ENCODE measurements at places on chromosomes 6 and 20.

DNA sequence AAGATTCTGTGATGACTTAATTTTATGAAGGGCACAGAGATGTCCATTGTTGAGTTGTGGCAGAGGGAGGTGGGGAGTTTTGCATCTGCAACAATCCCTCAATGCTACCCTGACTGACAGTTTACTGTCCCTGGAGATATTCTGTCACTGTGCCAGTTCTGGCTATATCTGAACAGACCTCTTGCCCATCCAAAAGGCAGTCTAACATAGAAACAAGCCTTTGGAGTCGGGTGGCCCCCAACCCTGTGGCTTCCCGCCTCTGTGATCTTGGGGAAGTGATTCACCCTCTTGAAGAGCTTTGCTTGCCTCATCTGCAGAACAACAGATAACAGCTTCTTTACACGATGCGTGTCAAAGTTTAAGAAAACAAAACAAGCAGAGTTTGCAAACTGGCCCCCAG, 3.8 kb upstream of the E2F1 start:
- DNase-seq: peak; percentile 11

GRCh38 chr6:116929825-116930224, 52.8 kb downstream of the RFX6 start:
- no peak for DNase-seq

GRCh38 chr20:44204156-44204831, 6.3 kb downstream of the OSER1 start:
- no peak for DNase-seq

DNA sequence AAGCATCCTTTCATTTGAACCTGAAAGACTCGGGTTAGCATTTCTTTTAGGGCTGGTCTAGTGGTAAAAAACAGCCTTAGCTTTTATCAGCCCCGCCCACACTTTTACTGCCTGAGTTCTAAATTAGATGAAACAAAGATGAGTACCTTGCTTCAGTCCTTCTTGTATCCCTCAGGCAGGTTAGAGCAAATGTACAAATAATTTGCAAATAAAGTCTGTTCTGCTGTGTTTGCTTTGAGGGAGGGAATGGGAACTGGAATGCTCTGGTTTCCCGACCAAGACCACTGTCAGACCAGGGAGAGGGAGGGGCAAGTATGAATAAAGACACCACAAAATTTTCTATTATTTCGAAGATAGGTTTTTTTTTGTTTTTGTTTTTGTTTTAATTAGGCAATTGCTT, 85.5 kb upstream of the FLRT3 start:
- no peak for DNase-seq

GRCh38 chr20:46398963-46399362, 7.5 kb downstream of the ELMO2 start:
- DNase-seq: no peak

- DNase-seq: no peak
These were observed 92.8 kb upstream of the IFNGR1 start for GRCh38 chr6:137311940-137312339.

DNA sequence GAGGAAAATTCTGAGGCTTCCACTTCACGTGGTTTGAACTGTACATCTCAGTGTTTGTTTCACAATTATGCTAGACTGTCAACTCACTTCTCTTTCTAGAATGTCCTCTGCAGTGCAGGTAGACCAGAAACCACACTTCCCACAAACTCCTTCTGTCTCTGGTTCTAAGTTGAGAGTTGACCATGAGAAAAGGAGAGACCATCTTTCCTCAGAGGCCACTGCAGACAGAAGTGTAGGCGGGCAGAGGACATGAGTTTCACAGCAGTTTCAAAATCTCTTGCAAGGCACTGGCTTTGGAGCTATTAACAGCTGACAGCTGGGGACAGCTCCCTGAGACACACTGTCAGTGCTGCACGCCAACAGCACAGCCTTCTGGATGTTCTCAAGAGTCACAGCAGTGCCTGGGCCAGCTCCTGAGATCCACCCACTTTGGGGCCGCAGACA, 55.4 kb upstream of the MOXD1 start:
- DNase-seq: no peak

DNA sequence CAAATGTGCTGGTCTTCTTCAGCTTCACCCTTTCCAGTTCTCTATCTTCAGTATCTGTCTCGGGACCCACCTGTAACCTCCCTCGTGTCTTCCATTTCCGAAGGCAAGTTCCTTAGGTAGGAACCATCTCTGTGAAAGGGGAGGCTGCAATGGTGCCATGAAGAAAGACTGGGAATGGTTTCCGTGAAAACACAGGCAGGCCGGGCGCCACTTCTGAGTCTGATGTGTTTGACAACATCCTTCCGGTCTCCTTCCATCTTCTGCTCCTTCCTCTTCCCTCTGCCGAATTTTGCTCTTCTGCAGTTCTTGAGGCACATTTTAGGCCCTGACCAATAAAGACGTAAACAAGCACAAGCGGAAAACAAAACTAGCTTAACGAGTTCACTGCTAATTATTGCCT, 328.0 kb downstream of the THBS2 start:
- DNase-seq: no peak

- DNase-seq: no peak
These were observed 249.2 kb downstream of the FARS2 start for GRCh38 chr6:5510331-5511133.

DNA sequence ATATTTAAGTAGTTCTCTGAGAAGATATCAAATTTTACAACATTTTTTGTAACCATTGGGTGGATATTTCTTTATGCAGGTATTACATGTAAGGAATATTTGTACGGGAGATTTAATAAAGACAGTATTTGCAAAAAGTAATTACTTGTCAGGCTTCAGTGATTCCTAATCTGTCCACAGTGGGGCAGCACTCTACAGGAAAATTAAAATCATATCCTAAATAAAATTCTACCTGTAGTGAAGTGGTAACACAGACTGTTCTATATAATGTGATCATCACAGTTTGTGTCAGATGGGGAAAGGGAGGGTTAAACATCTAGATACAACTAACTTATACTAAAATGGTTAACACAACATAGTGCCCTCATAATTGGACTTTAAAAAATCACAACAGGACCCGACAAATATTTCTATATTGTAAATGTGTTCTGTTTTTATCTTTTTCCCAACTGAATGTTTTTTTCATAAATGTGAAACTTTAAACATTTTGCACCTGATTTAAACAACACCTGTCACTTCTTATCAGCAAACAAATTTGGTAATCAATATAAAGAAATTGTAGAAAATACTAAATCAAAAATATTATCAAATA, 145.6 kb upstream of the MANEA start:
- peak; percentile 17 for DNase-seq

DNA sequence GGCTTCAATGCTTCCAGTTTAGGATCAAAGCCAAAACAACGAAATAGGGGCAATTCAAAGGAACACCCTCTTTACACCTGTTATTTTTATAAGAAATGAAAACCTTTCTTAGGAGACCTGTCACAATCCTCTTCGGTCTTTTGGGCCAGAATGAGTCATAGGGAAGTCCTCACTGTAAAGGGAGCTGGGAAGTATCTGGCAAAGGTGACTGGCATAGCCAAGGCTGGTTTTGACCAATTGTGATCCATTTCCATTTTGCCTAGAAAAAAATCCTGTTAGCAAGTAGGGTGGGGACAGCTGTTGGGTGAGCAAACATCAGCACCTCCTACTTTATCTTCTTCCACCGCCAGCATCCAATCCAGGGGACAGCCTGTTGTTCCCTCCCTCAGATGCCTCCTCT, 343.2 kb upstream of the SULF2 start:
- no peak for DNase-seq

DNA sequence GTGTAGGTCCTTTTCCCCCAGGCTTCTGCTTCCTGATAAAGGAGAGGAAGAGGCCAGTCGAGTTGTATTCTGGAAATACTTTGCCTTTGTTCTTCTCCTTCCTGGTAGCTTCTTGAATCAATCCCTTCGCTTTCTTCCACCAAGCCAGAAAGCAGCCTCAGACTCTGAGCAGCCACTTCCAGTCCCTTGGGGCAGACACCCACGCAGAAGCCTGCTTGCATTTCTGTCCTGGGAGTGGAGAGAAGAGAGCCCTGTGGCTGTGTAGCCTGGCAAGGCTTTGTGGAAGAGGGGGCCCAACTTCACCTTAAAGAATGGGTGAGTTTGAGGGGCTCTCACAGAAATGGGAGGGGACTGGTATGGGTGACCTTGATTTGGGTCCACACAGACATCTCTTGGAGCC, 211.0 kb upstream of the SSTR4 start:
- DNase-seq: no peak

DNA sequence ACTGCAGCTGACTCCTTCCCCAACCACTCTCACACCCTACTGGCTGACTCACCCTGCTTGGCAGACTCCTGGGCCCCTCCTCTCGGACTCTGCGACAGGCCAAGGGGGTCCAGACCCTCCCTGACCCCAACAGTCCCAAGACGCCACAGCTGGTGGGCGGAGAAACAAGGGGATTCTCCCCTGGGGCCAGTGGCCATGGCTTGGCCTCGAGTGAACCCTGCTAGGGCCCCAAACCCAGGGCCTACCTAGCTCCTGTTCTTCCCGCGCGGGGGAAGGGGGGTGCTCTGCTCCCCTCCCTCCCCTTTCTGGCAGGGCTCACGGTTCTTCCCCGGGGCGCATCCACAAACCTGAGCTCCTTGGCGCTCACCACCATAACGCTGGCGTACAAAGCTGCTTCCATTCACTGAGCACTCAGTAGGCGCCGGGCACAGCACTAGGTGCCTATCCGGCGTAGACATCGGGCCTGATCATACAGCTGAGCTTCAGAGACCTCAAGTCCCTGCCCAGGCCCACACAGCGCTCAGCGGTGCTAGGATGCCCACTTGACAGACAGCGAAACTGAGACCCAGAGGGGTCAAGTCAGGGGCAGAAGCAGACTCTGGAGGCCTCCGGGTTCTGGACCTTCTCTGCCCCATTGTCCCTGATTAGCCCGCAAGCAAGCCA, 597 bp downstream of the ADA start:
- no peak for DNase-seq

DNA sequence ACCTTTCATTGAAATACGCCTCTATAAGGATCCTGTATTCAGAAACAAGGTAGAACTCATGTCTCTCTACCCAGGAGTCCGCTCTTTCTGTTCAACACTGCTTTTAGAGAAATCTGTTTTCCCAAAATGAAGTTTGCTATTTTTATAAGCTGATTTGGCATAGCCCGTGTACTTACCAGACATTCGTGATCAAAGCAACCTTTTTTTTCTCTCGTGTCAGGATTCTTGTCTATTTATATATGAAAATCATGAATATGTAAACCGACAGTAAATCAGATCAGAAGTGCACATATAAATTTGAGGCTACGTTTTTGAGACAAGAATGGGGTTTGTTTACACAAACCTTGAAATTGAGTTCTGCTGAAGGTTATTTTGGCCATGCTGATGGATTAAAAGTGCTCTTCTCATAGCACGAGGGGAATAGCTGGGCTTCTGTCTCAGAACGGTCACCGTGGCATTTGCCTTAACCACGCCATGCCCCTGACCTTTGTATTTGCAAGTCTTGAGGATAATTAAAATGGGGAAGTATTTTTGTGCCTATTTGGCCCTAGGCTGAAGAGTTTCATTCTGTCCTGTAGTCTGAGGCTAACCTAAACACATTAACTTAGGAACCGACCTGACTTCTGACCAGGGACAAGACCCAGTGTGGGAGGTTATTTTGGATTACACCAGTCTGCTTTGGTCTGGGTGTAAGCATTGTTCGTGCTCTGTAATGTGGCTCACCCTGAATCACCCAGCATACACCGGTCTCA, 118.6 kb downstream of the MAP3K4 start:
- DNase-seq: no peak

DNA sequence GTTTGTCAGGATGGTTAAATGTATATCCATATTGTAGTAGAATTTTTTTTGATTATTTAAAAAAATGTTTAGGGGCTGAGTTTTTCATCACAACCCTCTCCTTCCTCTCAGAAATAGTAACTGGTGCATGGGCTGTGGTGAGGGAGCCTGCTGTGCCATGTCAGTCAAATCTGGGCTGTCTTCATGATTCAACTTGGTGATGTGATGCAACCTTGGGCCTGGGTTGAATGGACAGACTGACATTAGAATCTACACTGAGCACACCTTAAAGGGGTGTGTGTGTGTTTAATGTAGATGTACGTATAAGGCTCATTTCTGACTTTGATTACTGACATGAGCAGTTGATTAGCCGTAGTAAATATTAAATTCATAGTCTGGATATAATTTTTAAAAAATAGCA, 3.7 kb downstream of the TJAP1 start:
- DNase-seq: no peak

GRCh38 chr20:39164642-39165041, 202.5 kb downstream of the DHX35 start:
- DNase-seq: no peak

DNA sequence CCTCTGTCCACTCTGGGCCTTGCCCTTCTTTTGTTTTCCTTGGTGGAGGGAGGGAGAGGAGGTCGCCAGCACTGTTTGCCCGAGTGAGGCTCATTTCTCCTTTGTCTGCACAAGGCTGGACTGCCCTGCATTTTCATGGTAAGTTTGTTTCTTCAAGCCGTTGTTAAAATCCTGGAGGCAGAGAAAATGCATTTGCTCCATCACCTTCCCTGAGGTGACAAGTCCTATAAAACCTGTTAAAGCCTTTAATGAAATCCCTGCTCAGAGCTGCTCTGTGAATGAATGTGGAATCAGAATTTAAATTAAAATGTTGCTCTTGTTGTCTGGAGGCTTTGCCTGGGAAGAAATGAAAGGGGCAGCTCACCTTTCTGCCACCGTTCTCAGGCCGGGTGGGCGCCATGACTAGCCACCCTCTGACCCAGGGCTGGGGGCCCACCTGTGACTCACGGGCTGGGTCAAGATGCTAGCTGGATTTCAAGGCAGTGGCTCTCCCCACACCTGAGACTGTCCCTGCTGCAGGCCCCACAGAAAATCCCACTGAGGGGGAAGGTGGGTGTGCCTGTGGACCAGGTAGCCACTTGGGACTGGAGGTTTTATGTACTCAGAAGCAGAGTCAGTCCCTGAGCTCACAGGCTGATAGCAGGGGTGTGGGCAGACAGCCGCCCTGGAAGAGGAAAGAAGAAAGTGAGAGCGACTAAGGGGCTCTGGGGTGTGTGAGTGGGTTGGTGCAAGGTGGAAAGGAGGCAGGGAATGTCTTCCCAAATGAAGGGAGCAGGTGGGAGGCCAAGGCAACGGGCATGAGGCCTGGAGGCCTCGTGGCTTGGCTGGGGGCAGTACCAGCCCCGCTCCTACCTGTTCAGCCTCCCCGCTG, 24.0 kb upstream of the MYT1 start:
- no peak for DNase-seq

DNA sequence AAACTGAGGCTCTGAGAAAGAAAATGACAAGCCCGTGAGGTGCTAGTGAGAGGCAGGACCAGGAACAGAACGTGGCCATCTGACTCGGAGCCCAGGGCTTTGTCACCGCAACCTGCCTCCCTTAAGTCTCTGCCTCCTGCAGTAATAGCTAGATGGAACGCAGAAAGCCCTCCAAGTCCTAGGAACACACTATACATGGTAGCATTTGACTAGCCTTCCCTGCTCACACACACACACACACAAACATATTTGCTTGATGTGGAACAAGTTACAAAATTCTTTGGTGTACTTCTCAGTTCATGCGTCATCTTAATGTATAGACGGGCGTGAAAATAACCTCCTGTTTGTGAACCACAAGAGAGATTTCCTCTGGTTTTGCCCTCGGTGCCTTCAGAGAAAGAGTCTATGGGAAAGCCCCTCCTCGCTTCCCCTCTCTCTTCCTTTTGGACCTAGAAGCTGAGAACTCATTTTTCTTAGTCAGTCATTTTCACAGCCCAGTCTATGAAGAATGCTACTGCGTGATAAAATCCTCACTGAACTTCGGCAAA, 38.8 kb downstream of the C6orf52 start:
- DNase-seq: no peak
